Stimulated activated CD4-positive, alpha-beta T cell treated with anti-CD3 and anti-CD28 coated beads, Interleukin-1b, Interleukin-23, amount 100 ng/mL, for 1 hour (primary cell): ENCODE measurements at places on chromosomes 1 and 21.

- DNase-seq, result no peak
Measured at GRCh38 chr1:231062500-231063270, 22.6 kb upstream of the FAM89A start.

GRCh38 chr1:86380257-86380861 is 15.8 kb downstream of the ODF2L start:
- no peak for DNase-seq

DNA sequence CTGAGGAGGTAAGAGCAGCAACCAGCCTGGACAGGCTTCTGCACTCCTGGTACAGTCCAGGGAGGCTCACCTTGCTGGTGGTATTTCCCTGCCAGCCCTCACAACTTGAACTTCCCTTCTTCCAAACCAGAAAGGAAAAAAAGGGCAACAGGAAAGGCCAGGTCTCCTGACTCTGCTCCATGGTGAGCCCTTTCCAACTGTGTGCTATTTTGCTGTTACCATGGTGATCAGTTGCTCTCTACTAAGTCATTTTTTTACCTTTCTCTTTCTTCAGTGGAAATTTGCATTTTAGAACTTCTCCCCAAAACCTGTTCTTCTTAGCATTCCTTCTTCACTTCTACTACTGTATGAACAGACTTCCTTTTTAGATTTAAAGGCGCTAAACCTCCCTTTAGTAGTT is 164.3 kb downstream of the GRIK1 start:
- DNase-seq, result no peak

DNA sequence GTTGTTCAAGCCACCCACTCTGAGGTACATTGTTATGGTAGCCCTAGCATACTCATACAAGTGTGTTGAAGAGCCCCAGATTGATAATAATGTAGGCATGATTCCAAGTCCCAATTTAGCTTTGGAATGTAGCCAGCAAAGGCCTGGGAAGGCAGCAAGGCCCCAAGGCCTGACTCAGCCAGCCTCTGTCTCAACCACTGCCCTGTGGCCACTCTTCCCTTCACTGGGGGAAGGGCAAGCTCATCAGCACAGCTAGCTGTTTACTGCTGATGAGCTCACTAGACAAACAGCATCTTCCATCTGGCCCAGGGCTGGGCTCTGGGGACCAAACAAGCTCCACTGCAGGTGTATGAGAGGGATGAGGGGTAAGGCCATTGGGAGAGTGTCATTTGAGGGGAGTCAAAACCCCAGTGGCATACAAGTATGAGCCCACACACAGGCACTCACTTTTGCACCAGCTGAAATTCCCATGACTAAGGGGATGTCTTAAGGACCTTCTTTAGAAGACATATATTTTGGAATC is 2.2 kb upstream of the IRF6 start:
- no peak for DNase-seq

- DNase-seq, result no peak
Measured at GRCh38 chr1:218930000-218930399, 243.7 kb upstream of the LYPLAL1 start.

DNA sequence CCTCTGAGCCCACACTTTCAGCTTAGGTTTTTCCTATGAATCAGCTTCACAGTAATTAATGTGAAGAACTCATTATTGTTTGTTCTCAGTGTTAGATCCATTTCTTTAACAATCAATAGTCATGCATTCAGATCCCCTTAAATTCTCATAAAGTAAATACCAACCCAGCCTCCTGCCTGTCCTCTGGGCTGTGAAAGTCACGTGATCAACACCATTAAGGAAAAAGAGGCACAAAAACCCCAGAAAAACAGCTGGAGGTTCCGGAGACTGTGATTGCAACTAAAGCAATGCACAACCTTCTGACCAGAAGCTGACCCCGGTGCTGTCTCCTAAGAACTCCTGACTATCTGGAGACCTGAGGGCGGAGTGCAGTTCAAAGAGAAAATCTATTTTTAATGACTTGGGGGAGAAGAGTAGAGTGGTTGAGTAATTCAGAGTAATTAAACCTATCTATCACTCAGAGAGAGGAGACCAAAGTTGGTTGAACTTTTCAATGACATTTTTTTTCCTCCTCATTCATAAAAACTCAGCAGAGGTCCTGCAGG is 132.5 kb downstream of the PLXNA2 start:
- no peak for DNase-seq

- DNase-seq, result no peak
Measured at GRCh38 chr21:35216996-35217395, 167.9 kb upstream of the RUNX1 start.

- no peak for DNase-seq
Measured at GRCh38 chr1:58911841-58912499, 128.1 kb upstream of the JUN start.

- no peak for DNase-seq
Measured at GRCh38 chr1:193593147-193593885, 406.9 kb upstream of the B3GALT2 start.

DNA sequence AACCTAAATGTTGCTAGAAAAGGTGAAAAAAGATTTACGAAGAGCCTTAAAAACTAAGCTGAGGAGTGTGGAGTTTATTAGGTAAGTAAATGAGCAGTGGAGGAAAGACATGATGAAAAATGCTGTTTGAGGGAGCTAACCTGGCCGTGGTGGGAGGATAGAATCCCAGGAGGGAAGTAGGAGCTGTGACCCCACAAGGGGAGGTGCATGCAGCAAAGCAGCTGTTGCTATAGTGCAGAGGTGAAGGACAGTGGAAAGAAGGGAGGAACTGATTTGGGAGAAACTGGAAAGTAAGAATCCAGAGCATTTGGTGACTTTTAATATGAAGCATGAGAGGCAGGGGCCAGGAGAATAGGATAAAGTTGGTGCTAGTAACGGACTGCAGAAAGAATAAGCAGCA is 271.7 kb upstream of the ADGRL2 start:
- DNase-seq, result no peak

GRCh38 chr1:101308935-101309333 is 72.1 kb downstream of the S1PR1 start:
- no peak for DNase-seq

DNA sequence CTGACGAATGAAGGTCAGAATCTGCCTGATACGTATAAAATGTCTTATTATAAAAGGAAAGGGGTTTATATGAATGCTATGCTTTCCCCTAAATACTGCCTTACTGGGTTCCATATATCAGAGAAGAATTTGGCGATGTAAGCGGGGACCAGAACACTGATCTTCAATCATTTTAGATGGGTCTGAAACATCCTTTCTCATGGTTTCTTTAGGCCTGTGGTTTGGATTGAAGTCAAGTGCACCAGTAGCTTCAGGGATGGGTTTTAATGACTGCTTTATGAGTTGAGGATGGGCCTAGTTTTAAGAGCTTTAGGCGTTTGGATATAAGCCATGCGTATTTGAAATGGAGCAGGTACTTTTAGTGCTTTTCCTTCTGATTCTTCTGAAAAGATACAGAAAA is 6.9 kb downstream of the FMN2 start:
- no peak for DNase-seq

DNA sequence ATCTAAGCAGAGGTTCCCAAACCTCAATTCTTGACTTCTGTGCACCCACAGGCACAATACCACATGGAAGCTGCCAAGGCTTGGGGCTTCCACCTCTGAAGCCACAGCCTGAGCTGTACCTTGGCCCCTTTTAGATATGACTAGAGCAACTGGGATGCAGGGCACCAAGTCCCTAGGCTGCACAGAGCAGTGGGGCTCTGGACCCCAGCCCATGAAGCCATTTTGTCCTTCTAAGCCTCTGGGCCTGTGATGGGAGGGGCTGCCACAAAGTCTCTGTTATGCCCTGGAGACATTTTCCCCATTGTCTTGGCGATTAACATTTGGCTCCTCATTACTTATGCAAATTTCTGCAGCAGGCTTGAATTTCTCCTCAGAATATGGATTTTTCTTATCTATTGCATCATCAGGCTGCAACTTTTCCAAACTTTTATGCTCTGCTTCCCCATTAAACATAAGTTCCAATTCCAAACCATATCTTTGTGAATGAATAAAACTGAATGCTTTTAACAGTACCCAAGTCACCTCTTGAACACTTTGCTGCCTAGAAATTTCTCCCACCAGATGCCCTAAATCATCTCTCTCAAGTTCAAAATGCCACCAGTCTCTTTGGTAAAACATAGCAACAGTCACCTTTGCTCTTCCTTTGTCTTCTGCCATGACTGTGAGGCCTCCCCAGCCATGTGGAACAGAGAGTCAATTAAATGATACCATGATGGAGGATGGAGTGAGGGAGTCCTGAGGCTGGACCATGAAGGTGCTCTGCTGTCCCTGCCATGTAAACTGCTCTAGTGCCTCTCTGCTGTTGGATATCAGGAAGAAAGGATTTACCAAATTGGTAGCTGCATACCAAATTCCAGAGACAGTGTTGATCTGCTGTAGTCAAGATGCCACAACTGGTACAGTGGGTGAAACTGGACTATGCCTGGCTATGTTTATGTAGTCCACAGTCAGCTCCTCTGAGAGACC is 37.6 kb downstream of the RUNX3 start:
- DNase-seq, result no peak

DNA sequence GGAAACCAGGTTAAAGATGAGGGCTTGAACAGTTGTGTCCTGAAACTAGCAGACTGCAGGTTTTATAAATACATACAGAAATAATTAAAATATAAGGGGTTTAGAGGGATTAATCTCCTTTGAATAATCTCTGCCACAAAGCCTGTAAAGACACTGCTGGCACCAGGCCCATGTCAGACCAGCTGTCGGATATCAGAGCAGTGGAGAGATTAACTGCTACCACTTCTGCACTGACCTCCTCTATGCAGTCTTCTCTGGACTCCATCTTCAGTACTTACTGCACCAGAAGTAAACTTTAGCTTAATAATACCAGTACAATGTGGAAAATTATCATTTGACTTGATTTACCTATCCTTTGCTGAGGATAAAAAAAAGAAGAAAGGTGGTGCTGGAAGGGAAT is 128.6 kb downstream of the LHX4 start:
- no peak for DNase-seq

DNA sequence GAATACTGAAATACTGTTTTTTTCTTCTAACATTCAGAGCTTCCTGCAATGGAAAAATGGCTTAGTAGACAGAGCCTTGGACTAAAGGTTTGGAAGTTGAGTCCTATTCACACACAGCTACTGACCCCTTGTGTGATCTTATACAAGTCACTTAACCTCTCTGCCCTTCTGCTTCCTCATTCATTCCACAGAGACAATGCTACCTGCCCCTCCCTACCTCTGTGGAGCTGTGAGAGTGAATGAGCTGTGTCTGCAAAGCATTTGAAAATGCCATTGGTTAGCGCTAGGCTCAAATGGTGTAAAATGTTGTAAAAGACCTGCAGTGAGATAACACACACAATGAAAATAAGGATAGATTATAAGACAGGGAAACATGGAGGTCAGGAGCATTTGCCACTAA is 214.4 kb downstream of the BARHL2 start:
- DNase-seq, result no peak

DNA sequence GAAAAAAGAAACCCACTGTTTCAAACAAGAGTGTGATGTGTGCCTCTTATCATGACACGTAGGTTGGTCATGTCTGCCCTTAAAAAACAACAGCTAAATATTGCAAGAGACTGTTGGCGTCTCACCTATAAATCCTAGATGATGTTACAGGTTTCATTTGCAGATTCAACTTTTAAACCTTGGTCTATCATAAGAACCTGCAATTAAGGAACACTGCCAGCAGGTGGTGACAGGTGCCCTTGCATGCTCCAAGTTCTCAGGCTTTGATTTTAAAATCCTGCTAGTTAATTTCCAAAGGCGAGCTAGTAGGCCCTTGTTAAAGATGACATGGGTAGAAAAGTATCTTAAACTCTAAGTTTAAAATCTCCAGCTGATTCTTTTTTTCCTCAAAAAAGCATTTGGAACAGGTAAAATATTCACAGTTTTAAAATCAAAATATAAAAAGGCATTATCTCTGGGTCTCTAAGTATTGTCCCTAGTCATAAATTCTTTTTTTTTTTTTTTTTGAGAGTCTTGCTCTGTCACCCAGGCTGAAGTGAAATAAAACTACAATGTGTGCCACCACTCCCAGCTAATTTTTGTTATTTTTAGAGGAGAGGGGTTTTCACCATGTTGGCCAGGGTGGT is 39.1 kb downstream of the CLSTN1 start:
- peak; percentile 20 for DNase-seq

DNA sequence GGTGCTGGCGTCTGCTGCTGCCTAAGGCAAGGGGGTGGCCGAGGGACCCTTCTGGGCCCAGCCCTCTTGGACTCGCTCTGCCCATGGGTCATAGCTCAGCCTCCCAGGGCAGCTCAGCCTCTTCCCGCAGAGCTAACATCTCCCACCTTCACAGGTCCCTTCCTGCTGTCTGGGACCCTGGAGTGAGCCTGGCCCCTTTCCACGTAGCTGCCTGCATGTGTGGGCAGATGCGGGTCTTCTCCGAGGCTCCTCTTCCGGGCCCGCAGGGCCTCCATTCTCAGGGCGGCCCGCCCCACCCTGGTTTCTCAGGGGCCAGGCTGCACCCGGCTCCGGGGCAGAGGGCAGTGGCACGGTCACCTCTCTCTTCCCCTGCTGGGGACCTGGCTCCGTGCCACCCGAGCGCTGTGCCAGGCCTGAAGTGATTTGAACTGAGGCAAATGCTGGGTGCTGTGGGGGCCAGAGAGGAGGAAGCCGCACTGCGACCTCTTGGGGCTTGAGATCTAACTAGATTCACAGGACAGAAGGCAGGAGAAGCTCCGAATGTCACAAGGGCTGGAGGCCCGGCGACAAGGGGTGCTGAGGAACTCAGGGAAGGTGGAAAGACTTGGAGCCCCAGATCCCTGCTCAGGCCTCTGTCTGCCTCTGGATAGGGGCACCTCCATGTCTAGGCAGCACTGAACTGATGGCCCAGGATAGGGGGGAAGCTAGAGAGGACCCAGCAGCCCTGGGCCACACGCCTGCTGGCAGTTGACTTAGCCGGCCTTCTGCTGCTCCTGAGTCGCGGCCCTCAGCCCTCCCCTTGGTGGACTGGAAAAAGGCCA is 40.7 kb downstream of the COQ8A start:
- DNase-seq, result no peak

DNA sequence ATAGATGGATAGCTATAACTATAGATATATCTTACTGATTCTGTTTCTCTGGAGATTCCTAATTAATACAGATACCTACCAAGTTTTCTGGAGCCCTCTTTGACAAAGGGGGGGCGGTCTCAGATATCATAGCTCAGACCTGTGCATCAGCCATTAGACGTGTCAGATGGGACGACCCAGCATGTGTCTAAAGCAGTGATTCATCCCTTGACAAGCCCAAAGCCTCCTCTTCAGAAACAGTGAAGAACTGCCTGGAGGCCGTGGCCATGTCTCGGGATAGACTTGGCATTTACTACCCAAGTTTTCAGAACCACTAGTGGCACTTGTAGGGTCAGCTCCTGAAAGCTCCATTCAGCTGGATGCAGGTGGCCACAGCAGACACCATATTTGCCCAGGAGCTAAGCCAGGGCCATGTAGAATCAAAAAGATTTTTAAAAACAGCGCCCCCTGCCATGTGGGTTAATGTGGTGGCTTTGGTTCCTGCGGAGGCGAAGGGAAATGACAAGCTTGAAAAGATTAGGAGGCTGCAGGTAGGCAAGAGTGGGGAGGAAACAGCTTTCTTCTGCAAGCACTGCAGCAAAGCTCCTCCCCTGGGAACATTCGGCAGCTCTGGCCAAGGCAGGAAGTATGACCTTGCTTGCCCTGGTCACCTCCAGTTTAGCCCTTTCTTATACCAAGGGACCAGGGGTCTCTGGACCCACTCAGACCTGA is 82.2 kb downstream of the FBXO2 start:
- DNase-seq, result no peak
